IPS DF 19.7 (cell line): ENCODE measurements at places on chromosomes 3 and 15.

GRCh38 chr15:89167267-89168176, 53.9 kb downstream of the RLBP1 start:
- DNase-seq, result no peak

GRCh38 chr15:72227192-72227586, 3.8 kb downstream of the PKM start:
- DNase-seq, result no peak

DNA sequence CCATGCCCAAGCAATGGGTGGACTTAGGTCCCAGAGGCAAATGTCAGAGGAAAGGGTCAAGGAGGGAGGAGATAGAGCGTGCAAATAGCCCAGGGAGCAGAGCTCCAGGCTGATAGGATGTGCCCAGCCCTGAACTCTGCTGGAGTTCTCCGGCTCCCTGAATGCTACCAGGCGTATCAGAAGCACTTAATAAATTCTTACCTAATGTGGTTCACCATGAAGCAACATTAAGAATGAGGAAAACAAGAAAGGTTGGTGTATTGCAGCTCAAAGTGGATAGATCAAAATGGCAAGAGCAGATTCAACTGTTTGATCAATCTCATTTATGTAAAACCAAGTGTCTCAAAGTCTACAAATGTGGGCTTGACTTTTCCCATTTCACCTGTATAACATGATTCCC, 38.3 kb downstream of the PXYLP1 start:
- no peak for DNase-seq

GRCh38 chr15:59247364-59247763, 40.7 kb downstream of the LDHAL6B start:
- DNase-seq, result peak; percentile 64

DNA sequence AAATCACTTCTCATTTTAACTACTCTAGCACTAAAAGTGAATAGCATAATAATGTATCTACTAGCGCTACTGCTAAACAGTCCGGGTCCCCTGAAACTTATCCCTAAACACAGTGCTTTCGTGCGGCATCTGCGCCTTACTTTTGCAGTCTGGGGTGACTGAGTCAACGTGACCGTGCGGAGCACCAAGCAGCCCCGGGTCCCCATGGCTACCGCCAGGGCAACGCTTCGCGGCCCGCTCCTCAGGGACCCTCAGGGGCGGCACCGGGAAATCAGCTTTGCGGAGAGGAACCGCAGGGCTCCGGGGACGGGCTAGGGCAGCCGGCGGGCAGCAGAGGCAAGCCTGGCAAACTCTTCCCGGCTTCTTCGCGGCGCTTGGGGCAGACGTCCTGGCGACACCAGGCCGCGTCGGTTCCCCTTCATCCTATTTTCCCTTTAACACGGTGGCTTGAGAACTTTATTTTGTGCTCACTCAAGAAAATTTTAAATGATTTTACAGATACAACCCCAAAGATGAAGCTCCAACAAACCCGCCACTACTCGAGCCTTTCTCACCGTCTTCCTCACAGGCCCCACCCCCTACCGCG, 757 bp upstream of the DIPK2A start:
- peak; percentile 17 for DNase-seq

DNA sequence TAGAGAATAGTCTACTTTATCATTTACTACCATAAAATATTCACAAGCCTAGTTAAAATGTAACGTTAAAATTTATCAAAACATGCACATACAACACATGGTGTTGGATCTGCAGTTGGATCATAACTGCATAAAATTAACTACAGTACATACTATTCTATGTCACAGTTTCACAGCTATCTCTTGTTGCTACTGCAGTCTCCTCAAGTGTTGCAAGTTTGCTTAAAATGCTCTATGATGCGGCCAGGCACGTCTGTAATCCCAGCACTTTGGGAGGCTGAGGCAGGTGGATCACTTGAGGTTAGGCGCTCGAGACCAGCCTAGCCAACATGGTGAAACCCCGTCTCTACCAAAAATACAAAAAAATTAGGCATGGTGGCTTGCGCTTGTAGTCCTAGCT, 10.3 kb downstream of the PPP1R2 start:
- DNase-seq, result no peak

DNA sequence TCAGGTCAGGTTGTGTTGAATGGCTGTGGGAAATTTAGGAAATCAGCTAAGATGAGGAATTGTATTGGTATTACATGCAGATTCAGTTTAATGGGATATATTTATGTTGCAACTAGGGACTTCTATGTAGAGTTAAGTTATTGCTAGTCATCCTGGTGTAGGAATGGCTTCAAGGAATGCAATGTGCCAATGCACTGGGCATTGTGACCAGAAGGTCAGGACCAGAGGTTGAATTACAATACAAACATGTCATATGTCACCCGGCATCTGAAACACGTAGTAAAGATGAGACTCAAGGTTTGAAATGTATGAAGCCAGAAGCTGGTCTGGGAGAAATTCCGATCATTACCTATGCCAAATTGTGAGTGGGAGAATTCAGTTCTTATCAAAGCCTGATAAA, 11.7 kb upstream of the GAP43 start:
- no peak for DNase-seq
